ENCODE measurements at places on chromosomes 3 and 15. TPM values are rescaled to one million over a fixed set of nuclear protein-coding genes. Genes with fewer than 3 reads are reported as not detected.
A peak's percentile ranks its signal among the peaks of the same experiment; 100 is the strongest.

Gene AP3B2
- 0.59 TPM for total RNA-seq

Gene TMCO5A
- not detected for total RNA-seq

Gene STRA6
- total RNA-seq, result not detected

DNA sequence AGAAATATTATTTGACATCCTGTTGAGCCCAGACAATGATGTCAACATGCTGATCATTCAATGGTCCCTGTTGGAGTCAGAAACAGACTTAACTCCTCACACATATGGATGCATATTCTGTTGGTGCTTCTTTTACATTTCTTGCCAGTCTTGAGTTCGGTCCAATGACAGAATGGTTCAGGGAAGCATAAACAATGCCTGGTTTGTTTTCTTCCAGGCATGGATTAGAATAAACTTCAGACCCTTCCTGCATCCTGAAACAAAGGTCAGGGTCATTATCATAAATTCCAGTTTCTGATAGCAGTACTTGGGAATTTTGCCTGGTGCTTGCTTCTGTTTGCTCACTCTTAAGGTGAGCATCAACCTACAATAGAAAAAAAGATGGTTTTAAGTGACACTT is 33.3 kb downstream of the BTLA start:
- DNase-seq, result no peak

GRCh38 chr15:85583442-85583841 is 203.0 kb downstream of the AKAP13 start:
- no peak for DNase-seq

- no peak for DNase-seq
These were observed 86.5 kb upstream of the PRR23E start for GRCh38 chr3:127106456-127106855.

DNA sequence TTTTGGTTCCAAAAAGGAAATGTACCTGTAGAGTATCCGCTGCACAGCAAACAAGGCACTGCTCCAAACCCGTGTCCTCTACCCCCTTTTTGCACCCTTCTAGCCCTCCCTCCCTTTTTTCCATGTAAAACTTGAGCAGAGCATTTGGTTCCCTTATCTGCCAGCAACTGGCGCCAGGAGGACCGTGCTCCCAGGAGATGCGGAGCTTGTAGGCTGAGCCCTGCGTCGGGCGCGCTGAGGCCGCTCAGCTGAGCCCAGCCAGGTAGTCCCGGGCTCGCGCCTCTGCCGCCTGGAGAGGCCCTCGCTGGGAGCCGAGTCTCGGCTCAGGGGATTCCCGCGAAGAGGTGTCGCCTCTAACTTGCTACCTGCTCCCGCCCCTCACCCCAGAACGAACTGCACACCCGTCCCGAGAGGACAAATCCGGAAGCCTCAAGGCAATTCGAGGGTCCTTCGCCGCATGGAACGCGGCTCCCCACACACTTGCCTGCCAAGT is 575 bp downstream of the TRPM7 start:
- peak; percentile 33 for DNase-seq

Measured in tibial nerve (tissue), 4 donors.